Activated CD4-positive, CD25-positive, alpha-beta regulatory T cell treated with anti-CD3 and anti-CD28 coated beads, Interleukin-2, amount 50 U/mL, for 24 hours (primary cell): ENCODE measurements at places on chromosomes 5 and 9.

- ATAC-seq: no peak
Measured at GRCh38 chr5:31362529-31362900, 169.0 kb downstream of the CDH6 start.

- no peak for ATAC-seq
Measured at GRCh38 chr5:75320371-75320770, 16.6 kb upstream of the HMGCR start.

DNA sequence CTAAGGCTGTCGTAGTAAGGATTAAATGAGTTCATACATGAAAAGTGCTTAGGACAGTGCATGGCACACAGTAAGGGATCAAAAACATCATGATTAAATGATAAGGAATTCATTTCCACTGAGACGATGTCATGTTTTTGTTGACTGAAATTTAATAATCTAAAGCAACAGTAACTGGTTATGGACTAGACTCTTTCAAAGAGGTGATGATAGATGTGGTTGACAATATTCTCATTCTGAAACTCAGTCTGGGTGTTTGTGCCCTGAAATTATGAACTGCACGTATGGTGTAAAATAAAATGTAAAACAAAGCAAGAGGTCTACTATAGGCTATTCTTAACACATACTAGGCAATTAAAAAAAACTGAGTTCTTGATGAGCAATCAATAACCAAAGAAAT is 280.0 kb downstream of the DENND1A start:
- ATAC-seq: no peak

DNA sequence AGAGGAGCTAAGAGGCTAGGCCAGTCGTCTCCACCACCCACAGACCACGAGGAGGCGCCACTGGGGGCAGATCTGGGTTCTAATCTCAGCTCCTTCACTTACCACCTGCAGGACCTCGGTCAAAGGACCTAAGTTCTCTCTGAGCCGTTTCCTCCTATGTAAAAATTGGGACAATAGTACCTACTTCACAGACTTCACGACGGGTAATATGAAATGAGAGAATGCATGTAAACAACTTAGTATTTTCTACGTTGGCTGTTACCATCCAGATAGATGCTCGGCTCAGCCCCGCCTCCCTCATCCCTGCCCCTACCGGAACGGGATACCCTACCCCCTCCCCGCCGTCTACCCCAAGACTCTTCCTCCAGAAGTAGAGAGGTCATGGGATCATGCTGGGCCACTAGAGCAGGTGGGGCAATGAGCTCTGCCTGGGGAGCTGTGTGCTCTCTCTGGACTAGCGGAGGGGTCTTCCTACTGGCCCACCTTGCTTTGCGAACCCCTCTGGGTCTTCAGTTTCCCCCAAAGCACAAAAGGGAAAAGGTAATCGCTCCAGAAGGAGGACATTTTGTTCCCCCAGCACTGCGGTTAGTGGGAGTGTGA is 541 bp downstream of the GNPDA1 start:
- ATAC-seq: no peak

GRCh38 chr5:169781420-169782345 is 144.6 kb downstream of the DOCK2 start:
- no peak for ATAC-seq

DNA sequence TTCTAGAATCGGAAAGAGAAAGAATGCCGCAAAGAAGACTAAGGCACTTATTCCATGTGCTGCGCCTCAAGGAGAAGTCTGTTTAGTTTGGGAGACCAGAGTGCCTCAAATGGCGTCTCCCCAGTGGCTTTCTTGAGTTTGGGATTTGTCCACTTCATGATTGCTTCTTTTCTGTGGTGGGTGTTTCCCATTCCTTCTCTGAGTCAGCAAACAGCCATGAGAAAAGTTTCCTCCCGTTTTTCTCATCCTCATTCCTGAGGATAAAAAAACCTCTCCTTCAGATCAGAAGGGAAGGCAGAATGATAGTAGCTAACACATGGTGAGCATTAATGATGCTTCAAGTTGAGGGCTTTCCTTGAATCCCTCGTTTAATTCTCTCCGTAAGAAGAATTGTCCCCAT is 275.9 kb upstream of the WWC1 start:
- no peak for ATAC-seq

DNA sequence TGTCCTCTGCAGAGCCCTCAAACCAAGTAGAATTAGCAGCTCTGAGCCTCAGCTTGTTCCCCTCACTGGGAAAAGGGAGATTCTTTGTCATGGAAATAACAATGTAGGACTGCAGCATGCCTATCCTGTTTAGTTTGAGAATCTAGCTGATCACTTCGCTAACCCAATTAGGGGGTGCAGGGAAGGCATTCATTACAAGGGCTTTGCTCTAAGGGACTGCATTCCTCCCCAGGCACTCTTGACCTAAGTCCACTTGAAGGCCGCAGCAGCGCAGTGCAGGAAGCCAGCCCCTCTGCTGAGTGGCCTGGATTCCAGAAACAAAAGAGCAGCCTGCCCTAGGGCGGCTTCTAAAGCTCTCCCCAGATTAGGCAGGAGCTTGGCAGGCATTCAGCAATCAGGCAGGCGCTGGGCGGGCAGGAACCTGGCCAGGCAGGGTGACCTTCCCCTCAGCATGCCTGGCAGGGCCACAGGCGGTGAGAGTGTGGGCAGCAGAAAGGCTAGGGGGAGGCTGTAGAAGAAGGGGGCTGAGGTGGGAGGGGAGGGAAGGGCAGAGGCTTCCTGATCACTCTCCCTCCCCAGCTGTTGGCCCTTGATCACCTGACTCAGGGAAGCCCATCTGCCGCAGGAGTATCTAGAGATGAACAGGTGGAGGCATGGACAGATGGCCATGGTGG is 24.8 kb downstream of the CCNJL start:
- no peak for ATAC-seq

GRCh38 chr9:20065796-20066700 is 277.2 kb upstream of the SLC24A2 start:
- no peak for ATAC-seq

DNA sequence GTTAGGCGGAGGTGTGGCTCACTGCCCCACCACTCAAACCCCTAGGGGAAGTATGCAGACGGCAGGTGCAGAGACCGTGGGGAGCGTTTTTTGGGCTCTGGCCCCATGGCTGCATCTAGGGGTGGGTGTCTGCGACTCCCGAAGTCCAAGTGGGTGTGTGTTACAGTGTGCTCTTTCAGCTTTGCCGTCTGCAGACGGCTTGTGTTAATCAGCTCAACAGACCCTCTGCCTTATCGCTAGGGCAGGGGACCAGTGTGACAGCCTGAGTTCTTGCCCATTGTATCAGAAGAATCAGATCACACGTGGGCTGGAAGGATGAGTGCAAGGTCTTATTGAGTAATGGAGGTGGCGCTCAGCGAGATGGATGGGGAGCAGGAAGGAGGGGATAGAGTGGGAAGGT is 162.8 kb downstream of the ENC1 start:
- ATAC-seq: no peak

DNA sequence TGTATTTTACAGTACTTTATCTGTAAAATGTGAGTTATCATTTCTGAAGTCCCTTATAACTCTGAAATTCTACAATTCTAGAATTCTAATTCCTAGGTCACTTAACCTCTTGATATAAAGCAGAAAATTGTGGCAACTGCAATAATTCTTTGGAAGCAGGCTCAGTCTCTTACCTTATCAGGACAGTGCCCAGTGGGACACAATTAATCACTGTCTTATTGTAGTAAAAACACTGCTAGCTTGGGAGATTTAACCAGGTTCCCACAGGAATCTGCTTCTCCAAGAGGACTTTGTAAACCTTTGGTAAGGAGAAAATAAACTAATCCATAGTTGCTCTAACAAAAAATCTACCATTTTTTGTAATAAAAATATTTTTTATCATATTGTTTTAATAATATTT is 18.3 kb upstream of the SPATA9 start:
- ATAC-seq: no peak

DNA sequence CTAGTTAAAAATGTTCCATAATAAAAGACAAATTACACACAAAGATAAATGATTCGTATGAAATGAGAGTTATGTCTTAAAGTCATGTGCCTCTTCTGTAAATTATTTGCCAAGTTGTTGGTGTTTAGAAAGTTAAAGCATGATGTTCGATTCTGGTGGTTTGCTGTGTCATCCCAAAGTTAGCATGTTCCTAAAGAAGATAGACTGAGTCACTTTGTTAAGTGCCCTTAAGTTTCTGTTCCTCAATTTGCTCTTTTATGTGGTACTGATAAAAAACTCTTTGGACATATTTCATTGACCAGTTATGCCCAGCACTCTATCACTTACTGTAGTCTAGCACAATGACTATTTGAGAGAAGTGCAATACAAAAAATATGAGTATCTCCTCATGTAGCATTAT is 366.9 kb upstream of the ZNF608 start:
- no peak for ATAC-seq

GRCh38 chr5:32645246-32645645 is 59.9 kb downstream of the SUB1 start:
- ATAC-seq: no peak

GRCh38 chr9:72680593-72681282 is 159.3 kb downstream of the TMC1 start:
- no peak for ATAC-seq

- ATAC-seq: no peak
Measured at GRCh38 chr5:104540448-104540847, 977.9 kb upstream of the NUDT12 start.

DNA sequence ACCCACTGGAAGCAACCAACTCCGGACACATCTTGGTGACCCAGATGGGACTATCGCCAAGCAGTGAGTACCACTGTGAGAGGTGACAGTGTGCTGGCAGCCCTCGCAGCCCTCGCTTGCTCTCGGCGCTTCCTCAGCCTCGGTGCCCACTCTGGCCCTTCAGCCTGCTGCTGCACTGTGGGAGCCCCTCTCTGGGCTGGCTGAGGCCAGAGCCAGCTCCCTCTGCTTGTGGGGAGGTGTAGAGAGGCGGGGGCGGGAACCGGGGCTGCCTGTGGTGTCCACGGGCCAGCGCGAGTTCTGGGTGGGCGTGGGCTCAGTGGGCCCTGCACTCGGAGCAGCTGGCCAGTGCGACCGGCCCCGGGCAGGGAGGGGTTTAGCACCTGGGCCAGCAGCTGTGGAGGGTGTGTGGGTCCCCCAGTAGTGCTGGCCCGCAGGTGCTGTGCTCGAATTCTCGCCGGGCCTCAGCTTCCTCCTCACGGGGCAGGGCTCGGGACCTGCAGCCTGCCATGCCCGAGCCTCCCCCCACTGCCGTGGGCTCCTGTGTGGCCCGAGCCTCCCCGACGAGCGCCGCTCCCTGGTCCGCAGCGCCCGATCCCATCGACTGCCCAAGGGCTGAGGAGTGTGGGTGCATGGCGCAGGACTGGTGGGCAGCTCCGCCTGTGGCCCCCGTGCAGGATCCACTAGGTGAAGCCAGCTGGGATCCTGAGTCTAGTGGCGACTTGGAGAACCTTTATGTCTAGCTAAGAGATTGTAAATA is 78.5 kb upstream of the PLPP1 start:
- ATAC-seq: no peak

- ATAC-seq: peak; percentile 50
Measured at GRCh38 chr9:114893221-114894010, 37.0 kb downstream of the TNFSF8 start.

GRCh38 chr9:91065231-91066041 is 263.8 kb downstream of the SYK start:
- no peak for ATAC-seq

DNA sequence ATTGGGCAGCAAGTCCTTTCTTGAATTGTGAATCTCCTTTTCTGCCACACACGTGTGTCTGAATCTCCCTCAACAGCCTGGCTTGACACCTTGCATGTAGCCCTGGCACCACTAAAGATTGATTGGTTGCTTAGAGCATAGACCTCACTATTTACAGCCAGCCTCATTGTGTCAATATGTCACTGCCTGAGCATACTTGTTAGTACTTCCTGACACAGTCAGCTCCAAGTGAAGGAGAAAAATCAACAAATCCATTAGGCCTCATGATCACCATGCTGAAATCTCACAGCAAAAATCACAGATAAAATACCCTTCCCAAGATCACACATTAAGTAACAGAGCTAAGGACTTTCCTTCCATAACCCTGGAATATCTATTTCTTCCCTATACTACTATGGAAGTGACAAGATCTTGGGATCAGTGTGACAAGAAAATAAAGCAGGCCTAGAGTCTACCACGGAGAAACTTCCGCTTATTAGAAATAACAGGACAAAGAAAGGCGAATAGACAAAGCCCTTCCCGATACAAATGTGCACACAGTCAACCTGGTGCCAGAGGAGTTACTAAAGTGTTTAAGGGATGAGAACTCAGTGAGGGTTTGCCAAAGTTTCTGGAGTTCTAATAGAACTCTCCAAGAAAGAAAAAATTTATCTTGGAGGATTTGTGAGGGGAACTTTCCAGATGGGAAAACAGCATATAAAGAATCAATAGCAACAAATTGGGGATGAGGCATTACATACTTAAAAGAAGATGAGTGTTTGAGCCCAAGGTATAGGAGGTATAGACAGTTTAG is 5.6 kb upstream of the ARL15 start:
- ATAC-seq: no peak

DNA sequence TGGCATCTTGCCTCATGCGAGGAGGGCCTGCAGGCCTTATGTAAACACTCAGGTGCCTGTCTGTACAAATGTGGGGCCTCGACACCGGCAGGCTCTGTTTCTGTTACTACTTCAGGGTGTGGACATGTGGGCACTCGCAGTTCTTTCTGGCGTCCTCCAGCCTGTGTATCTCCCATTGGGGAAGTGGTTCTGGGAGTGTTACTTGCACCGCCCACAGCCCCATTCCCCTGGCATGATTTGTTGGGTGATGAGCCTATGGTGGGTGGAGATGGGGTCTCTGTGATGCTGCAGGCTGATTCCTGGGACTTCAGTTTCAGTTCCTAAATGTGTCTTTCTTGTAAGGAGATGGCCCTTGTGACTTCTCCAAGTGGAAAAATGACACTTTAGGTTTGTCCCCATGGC is 82.1 kb upstream of the PITX1 start:
- no peak for ATAC-seq

DNA sequence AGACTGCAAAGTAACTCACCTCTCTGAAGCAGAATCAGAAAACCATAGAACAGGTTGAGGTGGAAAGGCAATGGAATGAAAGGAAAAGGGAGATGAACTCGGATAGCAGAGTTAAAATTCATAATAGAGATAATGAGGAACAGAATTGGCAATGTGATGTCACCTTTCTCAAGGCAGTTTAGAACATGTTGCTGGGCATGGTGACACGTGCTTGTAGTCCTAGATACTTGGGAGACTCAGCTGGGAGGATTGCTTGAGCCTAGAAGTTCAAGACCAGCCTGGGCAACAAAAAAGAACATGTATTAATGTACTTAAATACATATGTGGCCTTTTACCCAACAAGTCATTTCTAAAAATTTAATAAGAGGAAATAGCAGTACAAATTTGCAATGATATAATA is 81.6 kb upstream of the MIER3 start:
- ATAC-seq: no peak

DNA sequence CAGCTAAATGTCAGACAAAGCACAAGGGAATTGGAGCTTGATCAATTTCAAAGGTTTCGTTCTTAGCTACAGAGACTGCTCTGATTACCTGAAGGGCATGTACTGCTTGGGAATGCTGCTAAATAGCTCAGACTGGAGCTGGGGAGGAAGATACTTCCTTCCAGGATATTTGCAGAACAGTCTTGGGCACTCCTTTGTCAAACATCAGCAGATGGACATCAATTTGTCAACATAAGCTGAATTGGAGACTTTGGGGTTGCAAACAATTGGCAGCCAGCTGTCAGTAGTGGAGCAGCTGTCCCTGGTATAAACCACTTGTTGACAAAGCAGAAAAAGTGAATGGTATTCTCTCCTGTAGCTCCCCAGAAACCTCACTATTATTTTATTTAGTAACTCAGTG is 182.0 kb downstream of the CCDC192 start:
- ATAC-seq: no peak

- ATAC-seq: peak; percentile 96
Measured at GRCh38 chr5:56094579-56095361, 100.0 kb upstream of the IL6ST start.

GRCh38 chr5:112848116-112848811 is 12.8 kb upstream of the SRP19 start:
- peak; percentile 91 for ATAC-seq
